Astrocyte of the cerebellum (primary cell): ENCODE measurements at places on chromosomes 11 and 22.

DNA sequence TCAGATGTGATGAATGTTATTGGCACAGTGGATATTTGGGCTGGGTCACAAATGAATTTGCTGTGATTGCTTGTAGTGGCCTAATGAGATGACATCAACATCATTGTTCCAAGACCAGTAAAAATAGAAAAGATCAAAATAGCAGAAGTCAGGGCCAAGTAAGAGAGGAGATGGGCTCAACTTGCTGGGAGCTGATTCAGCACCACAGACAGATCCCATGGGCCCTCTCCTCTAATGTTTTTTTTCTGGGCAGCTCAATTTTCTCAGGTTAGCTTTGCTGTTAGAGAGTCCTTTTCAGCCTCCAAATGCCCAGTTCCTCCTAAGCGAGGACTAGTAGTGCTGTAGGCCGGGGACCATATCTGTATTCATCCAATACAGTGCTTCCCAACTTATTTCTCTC is 86.0 kb upstream of the IZUMO1R start:
- no peak for DNase-seq

DNA sequence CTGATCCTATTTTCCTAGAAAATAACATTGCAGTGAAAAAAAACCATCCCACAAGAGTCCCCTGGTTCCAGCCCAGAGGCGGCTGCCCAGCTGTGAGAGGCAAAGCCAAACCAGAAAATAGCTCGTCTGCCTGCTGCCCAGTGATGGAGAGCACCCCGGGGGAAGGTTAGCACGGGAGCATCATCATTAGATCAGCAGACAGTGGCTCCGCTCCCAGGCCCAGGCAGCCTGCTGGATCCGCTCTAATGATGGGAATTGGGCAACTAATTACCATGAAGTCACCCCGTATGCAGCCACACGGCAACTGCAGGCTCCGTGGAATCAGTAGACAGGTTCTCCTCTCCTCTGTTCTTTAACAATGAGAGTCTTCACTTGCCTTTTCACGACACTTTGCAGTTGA is 17.1 kb upstream of the B3GAT1 start:
- no peak for DNase-seq

- DNase-seq, result no peak
Observed at GRCh38 chr11:123183391-123184099, 11.5 kb downstream of the CLMP start.

DNA sequence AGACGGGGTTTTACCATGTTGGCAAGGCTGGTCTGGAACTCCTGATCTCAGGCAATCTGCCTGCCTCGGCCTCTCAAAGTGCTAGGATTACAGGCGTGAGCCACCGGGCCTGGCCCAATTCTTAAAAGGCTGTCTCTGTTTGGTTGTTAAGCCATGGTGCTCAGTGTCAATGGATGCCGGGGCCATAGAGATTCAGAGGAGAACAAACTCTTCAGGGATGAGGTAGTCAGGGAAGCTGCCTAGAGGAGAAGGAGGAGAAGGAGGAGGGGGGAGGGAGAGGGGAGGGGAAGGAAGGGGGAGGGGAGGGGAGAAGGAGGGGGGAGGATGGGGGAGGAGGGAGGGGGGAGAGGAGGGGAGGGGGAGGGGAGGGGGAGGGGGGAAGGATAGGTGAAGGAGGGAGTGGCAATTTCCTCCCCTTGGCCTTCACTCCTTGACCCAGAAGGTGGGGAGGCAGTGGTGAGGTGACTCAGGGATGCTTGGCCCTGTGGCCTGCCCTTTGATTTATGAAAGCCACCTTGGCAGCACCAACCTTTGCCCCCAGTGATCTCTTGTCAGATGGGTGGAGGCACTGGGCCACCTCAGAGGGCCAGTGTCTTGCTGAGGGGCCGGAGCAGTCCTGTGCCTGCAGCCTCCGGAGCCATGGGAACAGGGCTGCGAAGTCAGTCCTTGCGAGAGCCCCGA is at the start of gene C11orf86:
C11orf86 (plus strand) TSS at position 581 of the 681 bp plus-strand sequence; CDS start at position 640, 59 bp downstream.
- DNase-seq, result no peak

DNA sequence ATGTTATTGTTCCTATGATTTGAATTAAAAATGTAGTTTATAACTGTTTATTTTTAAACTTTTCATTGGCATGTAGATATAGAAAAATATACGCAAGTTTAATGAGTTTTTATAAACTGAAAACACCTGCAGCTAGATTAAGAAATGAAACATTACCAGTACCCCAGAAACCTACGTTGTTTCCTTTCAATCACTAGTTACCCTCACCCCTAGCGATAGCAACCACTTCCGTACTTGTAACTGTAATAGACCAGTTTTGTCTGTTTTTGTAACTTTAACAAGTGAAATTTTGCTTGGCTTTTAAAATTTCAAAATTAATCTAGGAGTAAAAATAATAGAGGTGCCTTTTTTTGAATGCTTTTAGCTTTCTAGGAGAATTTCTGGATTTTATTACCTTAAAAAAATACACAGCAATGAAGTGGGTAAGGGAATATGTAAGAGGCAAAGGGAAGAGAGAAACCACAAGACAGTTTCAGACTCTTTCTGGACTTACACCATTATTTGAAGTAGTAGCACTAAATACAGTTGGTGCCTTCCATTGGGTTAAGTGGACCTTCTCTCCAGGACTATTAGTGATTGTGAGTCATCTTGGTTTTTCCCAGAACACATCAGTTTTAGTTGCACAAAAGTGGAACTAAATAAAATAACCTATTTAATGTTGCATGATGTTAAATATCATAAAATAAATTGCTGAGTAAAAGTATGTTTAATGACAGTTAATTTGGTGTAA is 18.7 kb upstream of the NAT10 start:
- no peak for DNase-seq

DNA sequence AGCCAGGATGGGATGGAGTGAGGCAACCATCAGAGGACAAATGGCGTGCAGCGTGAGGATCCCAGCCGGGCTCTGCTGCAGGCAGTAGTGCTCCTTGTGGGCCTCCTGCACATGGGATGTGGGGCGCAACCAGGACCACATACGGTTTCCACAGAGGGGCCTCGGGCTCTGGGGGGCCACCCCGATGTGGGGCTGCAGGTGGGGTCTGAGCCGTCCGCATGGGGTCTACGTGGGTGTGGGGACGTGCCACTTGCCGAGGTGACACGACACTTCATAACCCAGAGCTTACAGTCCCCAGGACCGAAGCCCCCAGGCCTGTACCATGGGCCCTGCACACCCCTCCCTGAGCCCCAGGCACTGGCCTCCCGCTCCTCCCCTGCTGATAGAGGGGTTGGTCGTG is 10.8 kb downstream of the TTLL8 start:
- DNase-seq, result no peak

GRCh38 chr11:109864151-109864661 is 229.0 kb upstream of the ZC3H12C start:
- DNase-seq, result peak; percentile 4

DNA sequence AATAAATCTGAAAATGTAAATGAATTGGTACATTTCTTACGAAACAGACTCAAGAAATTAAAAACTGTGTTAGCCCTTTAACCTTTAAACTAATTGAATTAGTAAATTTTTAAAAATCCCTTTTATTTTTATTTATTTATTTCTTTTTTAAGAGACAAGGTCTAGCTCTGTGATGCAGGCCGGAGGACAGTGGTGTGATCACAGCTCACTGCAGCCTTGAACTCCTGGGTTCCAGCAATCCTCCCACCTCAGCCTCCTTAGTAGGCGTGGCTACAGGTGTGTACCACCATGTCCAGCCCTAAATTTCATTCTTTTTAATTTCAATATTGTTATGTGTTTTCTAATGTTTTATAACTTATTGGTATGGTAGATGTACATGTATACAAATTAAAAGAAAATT is 72.6 kb downstream of the MYEOV start:
- DNase-seq, result no peak

- DNase-seq, result no peak
Observed at GRCh38 chr11:38594895-38595294, 1996.9 kb upstream of the RAG2 start.

DNA sequence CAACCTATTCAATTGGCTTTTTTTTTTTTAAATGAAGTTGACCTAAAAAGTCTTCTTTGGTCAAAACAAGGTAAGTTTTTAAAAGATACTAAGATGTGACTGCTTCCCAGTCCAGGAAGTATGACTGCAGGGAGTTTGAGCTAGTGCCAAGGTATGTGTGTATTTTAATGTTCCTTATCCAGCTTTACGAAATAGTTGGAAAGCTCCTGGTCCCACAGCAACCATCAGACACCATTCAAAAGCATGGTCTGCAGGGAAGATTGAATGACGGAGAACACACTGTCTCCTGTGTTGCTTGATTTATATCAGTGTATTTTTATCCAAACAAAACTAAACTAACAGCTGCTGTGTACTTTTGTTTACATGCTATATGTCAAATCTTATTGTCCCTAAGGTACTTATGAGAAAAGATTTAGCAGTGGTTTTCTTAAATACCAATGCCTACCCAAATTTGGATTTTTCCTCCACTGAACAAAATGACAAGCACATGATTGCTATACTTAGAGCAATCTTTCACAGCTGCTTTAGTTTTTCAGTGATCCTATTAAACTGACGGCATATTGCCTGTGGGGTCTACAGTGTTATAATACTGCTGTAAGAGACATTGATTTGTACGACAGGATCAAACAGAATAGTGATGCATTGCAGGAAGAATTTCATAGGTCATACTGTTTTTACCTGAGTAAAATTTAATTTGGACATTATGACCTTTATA is 122.9 kb downstream of the DCDC1 start:
- DNase-seq, result peak; percentile 49

- DNase-seq, result no peak
Observed at GRCh38 chr11:132814410-132814809, 717.9 kb downstream of the OPCML start.

GRCh38 chr22:47218671-47219070 is 456.2 kb downstream of the TBC1D22A start:
- no peak for DNase-seq

DNA sequence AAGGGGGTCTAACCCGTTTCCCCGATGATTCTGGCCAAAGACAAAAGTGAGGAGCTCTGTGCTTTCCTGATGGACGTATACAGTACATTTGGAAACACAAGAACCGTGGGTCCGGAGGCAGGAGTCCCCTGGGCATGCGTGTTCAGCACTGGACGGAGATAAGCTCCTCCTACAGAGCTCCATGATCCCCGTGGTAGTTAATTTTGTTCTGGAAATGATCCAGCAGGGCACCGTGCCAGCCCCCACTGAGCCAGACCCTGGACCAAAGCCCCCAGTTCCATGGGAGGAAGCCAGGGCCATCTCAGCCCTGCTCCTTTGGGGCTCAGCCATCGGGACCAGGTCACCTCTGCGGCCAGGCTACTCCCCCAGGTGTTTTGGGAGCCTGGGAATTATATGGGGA is 83.3 kb downstream of the TRMU start:
- DNase-seq, result no peak
